ENCODE measurements at places on chromosomes 1 and 21.

DNA sequence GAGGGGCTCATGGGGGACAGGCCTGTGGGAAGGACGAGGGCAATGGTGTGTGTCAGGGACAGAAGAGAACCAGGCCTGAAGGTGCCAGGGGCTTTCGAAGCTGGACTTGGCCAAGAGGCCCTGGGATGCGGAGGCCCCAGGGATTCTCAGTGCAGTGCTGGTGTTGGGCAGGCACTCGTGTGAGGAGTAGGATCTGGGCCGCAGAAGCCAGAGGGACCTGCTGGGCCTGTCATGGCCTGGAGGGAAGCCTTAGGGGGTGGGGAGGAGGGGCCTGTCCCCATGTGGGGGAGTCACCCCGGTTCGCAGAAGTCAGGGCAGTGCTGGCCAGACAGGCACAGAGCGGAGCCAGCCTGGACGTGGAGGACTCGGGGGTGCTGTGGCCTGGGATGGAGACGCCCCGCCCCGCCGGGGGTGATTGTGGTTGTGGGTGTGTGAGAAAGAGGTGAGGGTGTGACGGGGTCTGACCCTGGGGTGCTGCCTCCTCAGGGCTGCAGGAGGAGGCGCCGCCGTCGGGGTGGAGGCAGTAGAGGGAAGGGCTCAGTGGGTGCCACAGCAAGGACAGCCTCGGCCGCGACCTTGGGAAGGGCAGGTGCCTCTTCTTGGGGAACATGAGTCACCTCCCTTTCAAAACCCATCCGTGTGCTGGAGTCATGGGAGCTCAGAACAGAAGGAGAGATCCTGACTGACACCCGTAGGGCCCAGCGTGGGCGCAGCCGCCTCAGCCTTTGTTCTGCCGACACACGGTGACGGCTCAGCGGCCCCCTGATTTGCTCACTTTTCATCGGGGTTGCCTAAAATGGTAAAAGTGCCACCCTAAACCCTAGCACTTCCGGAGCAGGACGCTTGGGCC is 33.9 kb downstream of the FAAP20 start:
- no peak for DNase-seq

- no peak for DNase-seq
These were observed 161.1 kb upstream of the CXADR start for GRCh38 chr21:17351766-17352165.

DNA sequence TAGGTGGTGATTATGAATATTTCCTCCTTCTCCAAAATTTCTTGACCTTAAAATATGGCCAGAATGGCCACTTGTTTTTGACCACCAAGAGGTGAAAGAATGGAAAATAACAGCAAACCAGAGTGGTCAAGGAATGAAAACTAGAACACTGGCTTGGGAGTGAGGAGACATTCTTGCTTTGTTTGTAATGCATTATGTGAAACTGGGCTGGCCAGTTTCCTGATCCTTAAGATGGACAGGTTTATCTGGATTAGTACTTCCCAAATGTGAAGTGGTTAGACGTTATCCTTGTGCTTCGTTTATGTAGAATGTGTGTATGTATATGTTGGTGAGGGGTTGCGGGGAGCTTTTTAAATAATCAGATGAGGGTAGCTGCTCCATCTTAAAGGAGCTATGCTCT is 12.8 kb downstream of the PLA2G4A start:
- DNase-seq: no peak

DNA sequence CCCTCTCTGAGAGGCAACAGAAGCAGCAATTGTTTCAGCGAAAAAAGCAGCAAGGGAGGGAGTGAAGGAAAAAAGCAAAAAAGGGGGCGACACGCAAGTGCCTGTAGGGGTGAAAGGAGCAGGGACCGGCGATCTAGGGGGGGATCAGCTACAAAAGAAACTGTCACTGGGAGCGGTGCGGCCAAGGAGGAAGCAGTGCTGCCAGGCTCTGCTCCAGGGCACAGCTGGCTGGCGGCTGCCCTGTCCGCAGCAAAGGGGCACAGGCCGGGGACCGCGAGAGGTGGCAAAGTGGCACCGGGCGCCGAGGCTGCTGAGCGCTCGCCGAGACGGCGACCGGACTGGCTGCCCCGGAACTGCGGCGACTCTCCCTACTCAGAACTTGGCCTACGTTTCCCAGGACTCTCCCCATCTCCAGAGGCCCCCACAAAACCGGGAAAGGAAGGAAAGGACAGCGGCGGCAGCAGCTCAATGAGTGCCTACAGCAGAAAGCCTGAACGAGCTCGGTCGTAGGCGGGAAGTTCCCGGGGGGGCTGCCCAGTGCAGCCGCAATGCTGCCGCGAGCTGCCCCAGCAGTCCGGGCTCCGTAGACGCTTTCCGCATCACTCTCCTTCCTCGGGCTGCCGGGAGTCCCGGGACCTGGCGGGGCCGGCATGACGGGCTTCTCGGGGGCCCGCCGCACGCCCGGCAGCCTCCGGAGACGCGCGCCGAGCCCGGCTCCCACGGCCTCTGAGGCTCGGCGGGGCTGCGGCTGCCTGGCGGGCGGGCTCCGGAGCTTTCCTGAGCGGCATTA is 1.0 kb upstream of the CDKN2C start:
- no peak for DNase-seq

- no peak for DNase-seq
These were observed 46.9 kb upstream of the IFNLR1 start for GRCh38 chr1:24233684-24234600.

GRCh38 chr21:46554431-46555224 is 50.3 kb downstream of the S100B start:
- no peak for DNase-seq

Measured in NCI-H1048 (cell line).